ENCODE measurements at places on chromosomes 11 and 22.

DNA sequence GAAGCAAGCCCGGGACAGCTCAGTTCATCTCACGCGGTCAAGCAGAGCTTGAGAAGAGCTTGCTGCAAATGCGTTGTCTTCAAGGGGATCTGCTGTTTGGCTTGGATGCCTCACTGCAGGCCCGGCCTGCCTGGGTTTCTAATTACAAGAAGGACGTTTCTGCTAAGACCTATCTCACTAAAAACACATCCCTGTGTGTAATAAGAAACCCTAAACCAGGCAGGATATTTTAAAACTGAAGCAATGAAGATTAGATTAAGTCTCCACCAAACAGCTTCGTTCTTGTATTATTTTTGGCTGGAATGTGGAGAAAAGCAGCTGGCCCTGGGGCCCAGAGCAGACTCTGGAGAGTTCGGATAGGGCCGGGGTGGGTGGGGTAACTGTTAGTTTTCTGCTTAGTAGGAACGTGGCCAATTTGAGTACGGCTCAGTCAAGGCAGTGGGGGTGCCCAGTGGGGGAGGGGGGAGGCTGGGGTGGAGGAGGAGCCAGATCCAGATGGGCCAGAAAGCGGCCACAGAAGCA lies 6.0 kb downstream of the PKNOX2 start:
- no peak overlapping the region for H3K27ac ChIP-seq
- H3K4me1 ChIP-seq = peaks cover 14% of the 10 kb centered on the region
- no peak for DNase-seq
- no peaks in the 10 kb centered on the region for H3K36me3 ChIP-seq
- no peak overlapping the region for H3K4me3 ChIP-seq
- H3K27me3 ChIP-seq = peaks cover 39% of the 10 kb centered on the region

- H3K27me3 ChIP-seq = no peaks in the 10 kb centered on the region
- no peak for DNase-seq
- H3K4me1 ChIP-seq = no peaks in the 10 kb centered on the region
- no peak overlapping the region for H3K4me3 ChIP-seq
- no peaks in the 10 kb centered on the region for H3K36me3 ChIP-seq
Observed at GRCh38 chr11:134754521-134755198, 342.6 kb upstream of the B3GAT1 start.

DNA sequence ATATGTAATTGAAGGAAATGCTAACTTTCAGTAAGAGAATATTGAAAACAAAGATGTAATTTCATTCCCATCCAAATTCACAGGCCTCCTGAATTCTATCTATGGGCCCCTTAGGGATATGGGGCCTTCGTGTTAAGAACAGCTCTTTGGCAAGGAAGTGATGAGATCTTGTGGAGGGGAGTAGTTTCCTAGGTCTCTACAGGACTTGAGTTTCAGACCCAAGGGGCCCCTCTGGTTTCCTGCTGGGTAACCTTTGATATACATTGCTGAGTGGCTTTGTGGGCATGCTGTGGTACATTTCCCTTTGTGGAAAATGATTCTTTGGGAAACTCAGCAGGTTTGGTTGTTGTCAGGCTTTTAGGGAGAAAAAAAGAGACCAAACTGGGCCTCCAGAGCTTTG lies 6.2 kb downstream of the STIM1 start:
- H3K4me3 ChIP-seq = peak overlapping the region; percentile 29
- H3K36me3 ChIP-seq = no peaks in the 10 kb centered on the region
- peaks cover 78% of the 10 kb centered on the region for H3K4me1 ChIP-seq
- no peak for DNase-seq
- no peak overlapping the region for H3K27ac ChIP-seq

DNA sequence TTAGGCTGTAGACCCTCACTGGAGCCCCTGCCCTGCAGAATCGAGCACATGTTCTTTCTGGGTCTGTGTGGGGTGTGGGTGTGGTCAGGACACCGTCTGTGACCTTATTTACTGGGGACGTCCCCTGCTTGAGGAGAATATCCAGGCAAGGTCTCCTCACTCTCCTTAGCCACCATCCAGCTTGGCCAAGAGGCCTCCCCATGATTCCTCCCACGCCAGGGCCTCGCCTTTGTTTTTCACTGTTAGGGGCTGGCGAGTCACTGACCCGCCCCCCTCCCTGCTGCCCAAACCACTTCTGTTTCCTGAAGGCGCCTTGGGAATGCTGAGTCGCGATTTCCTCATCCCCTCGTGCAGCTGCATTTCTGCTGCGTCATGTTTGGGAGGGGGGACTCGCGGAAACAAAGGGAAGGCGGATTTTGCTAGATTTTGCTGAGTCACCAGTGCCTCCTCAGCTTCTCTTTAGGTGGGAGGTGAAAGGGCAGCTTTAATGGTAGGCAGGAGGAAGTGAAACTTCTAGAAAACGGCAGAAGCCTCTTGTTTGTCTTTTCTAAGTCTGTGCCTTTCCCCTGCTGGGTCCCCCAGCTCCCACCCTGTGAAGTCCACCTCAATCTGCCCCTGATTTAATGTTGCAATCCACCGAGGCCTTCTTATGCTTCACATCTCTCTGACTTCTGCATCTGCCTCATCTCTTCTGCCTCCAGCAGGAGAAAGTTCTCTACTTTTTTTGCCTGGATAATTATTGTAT lies 4.0 kb upstream of the HMOX1 start:
- no peaks in the 10 kb centered on the region for H3K36me3 ChIP-seq
- H3K4me3 ChIP-seq = no peak overlapping the region
- H3K27me3 ChIP-seq = no peaks in the 10 kb centered on the region
- no peak overlapping the region for H3K27ac ChIP-seq
- H3K4me1 ChIP-seq = peaks cover 14% of the 10 kb centered on the region

DNA sequence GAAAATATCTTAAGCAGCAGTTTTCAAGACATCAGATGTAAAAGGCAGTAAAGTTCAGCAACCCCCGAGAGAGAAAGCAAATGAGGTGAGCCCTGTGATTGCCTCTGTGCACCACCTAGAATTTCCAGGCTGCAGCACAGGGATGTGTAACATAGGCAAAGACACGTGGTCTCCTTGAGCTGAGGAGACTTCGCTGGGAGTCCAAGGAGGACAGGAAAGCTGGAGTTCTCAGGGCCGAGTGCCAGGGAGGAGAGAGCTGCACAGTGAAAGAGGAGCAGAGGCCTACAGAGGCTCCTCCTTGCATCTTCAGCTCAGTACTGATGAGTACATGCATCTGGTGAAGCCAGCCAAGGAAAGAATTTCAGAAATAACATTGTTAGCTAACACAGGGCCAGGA lies 17.6 kb upstream of the TOLLIP start:
- no peak overlapping the region for H3K27ac ChIP-seq

GRCh38 chr11:13145461-13145860 lies 132.1 kb upstream of the BMAL1 start:
- peaks cover 3% of the 10 kb centered on the region for H3K27me3 ChIP-seq
- no peaks in the 10 kb centered on the region for H3K4me1 ChIP-seq
- no peak overlapping the region for H3K4me3 ChIP-seq
- H3K27ac ChIP-seq = no peak overlapping the region
- no peak for DNase-seq
- no peaks in the 10 kb centered on the region for H3K36me3 ChIP-seq

- H3K4me1 ChIP-seq = peaks cover 3% of the 10 kb centered on the region
- no peaks in the 10 kb centered on the region for H3K27me3 ChIP-seq
- DNase-seq = no peak
Observed at GRCh38 chr22:37172266-37173245, 15.5 kb downstream of the C1QTNF6 start.

DNA sequence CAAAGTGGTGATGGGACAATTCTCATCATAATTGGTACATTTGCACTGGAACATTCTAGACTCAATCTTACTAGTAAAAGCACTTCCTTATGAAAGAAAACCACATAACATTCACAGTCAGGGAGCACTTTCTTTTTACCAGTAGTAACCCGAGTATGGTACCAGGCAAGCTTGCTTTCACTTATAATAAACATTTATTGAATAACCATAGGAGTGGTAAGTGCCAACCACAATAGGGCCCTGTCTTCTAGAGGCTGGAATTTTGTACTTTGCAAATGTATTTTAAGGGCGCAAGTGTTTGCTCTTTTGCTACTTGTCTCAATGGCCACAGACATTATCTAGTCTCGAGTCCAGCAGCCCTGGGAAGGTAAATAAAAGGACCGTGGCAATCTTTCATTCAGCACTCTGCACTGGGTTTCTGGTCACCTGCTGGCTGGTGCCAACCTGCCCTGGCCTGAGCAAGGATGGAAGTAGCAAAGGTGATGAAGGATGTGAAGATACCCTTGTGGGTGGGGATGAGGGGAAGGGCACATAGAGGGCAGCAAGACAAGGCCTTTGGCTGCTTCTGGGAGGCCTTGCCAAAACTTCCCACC lies 24.2 kb downstream of the C22orf31 start:
- no peaks in the 10 kb centered on the region for H3K4me1 ChIP-seq
- H3K27me3 ChIP-seq = no peaks in the 10 kb centered on the region
- DNase-seq = no peak
- H3K36me3 ChIP-seq = no peaks in the 10 kb centered on the region
- no peak overlapping the region for H3K27ac ChIP-seq

DNA sequence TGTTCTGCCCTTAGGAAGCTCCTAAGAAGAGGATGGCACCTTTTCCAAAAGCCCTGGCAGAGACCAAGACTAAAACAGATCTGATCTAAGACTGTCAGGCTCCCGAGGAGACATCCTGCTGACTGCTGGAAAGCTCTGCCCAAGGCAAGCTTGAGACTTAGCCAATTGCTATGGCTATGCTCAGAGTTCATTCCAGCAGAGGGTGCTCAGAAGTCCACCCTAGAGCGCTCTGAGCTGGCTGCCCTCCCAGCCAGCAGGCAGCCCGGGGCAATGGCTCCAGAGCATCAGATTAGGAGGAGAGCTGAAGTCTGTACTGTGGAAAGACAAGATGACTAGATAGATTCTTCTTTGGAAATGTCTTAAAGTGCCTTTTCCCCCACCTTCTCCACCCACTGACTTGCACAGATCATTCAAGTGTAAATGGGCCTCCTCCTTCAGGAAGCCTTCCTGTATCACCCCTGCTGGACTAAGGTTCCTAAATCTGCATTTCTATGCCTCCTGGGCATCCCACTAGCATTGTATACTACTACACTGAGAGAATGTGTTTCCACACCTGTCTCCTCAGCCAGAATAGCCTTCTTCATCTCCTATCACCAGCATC lies 23.4 kb downstream of the LRRC55 start:
- H3K4me3 ChIP-seq = no peak overlapping the region
- no peaks in the 10 kb centered on the region for H3K27me3 ChIP-seq
- no peaks in the 10 kb centered on the region for H3K4me1 ChIP-seq
- no peaks in the 10 kb centered on the region for H3K36me3 ChIP-seq
- no peak for DNase-seq

GRCh38 chr11:46119352-46120216 lies 1.7 kb downstream of the PHF21A start:
- H3K27me3 ChIP-seq = no peaks in the 10 kb centered on the region
- DNase-seq = peak; percentile 59

DNA sequence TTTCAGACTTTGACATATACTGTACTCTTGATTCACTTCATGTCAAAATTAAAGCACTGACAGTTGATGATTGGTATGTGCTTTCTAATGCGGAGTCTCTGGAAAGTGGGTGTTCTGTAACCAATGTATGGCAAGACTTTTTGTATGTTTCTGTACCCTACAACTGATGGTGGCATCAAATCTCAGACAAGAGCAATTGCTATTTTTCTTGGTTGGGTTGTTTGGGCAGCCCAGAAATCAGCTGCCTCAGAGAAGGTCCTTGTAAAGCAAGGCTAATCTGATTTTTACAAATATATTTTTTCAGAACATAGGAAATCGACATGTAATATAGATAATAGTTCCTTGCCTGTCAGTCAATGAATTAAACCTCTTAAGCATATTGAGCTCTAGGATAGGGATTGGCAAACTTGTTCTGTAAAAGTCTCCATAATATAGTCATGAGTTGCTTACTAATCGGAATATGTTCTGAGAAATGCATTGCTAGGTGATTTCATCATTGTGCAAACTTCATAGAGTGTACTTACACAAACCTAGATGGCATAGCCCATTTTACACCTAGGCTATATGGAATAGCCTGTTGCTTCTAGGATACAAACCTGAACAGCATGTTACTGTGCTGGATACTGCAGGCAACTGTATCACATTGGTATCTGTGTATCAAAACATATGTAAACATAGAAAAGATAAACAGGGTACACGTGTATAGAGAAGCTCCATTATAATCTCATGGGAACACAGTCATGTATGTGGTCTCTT lies 10.2 kb upstream of the OOSP4A start:
- no peaks in the 10 kb centered on the region for H3K36me3 ChIP-seq
- H3K27me3 ChIP-seq = no peaks in the 10 kb centered on the region
- H3K27ac ChIP-seq = no peak overlapping the region
- DNase-seq = no peak
- no peaks in the 10 kb centered on the region for H3K4me1 ChIP-seq

- no peak overlapping the region for H3K27ac ChIP-seq
- H3K36me3 ChIP-seq = no peaks in the 10 kb centered on the region
- no peaks in the 10 kb centered on the region for H3K4me1 ChIP-seq
Observed at GRCh38 chr11:11413776-11414175, 60.7 kb upstream of the CSNK2A3 start.

GRCh38 chr11:1371836-1372465 lies 17.8 kb upstream of the BRSK2 start:
- no peak overlapping the region for H3K4me3 ChIP-seq
- no peaks in the 10 kb centered on the region for H3K36me3 ChIP-seq
- no peak for DNase-seq
- H3K4me1 ChIP-seq = no peaks in the 10 kb centered on the region
- H3K27me3 ChIP-seq = no peaks in the 10 kb centered on the region
- no peak overlapping the region for H3K27ac ChIP-seq

GRCh38 chr11:65551572-65552387 lies 6.4 kb downstream of the LTBP3 start:
- peak; percentile 38 for DNase-seq
- H3K36me3 ChIP-seq = peaks cover 10% of the 10 kb centered on the region
- H3K4me1 ChIP-seq = peaks cover 60% of the 10 kb centered on the region
- no peak overlapping the region for H3K4me3 ChIP-seq
- H3K27ac ChIP-seq = no peak overlapping the region

- H3K4me3 ChIP-seq = peak within 1 kb of the TSS; percentile 46
- H3K27me3 ChIP-seq = peaks cover 10% of the 10 kb centered on the region
- DNase-seq = no peak
- H3K4me1 ChIP-seq = peaks cover 21% of the 10 kb centered on the region
- no peaks in the 10 kb centered on the region for H3K36me3 ChIP-seq
Observed at GRCh38 chr11:119422809-119423508, at the start of gene THY1. Gene THY1 (minus strand): TSS chr11:119423172. CDS start chr11:119420905, 2,267 bp downstream.

DNA sequence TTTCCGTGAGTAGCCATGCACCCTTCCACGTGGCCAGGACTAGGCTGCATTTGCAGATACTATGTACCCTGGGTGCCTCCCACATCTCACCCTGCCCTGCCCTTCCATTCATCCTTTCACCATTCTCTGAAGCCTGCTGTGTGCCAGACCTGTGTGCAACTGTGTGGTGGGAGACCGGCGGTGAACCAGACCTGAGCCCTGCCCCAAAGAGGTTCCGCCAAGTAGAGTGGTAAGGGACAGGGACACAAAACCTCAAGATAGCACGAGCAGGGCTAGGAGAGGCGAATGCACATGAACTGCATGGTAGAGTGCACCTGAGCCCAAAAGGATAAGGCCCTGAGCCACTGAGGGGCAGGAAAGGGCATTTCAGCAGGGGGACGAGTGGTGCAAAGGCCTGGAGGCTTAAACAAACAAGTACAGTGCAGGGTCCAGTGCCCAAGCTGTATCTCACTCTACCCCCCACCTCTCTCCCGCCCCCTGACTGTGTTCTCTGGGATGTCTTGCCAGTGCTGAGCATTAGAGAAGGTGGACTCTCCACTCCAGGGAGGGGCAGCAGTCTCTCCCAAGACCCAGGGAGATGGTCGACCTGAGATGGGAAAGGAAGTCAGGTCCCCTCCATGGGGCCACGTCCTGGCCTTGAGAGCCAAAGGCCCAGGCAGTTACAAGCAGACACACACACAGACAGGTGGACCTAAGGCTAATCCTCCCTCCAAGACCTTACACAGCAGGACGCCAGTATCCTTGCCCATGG lies 14.1 kb upstream of the ARAP1 start:
- no peak for DNase-seq
- no peaks in the 10 kb centered on the region for H3K27me3 ChIP-seq
- no peaks in the 10 kb centered on the region for H3K4me1 ChIP-seq
- H3K27ac ChIP-seq = no peak overlapping the region
- H3K36me3 ChIP-seq = no peaks in the 10 kb centered on the region
- H3K4me3 ChIP-seq = no peak overlapping the region

Data from effector memory CD4-positive, alpha-beta T cell (primary cell).